ENCODE measurements at places on chromosomes 6 and 20. TPM values are rescaled to one million over a fixed set of nuclear protein-coding genes. Genes with fewer than 3 reads are reported as not detected.

The OR2H2 gene
- polyA plus RNA-seq: not detected

The LRFN2 gene
- not detected for polyA plus RNA-seq

The RFX6 gene
- polyA plus RNA-seq: not detected

The CST4 gene
- not detected for polyA plus RNA-seq

The SLC26A8 gene
- polyA plus RNA-seq: 0.02 TPM

The DNMT3B gene
- 0.68 TPM for polyA plus RNA-seq

The BMP2 gene
- polyA plus RNA-seq: 5.0 TPM

The TSPO2 gene
- polyA plus RNA-seq: not detected

The RIN2 gene
- 40.1 TPM for polyA plus RNA-seq

The PGC gene
- not detected for polyA plus RNA-seq

The PTCHD4 gene
- polyA plus RNA-seq: 0.93 TPM

The NT5DC1 gene
- 31.2 TPM for polyA plus RNA-seq

The COL19A1 gene
- not detected for polyA plus RNA-seq

The TDRD6 gene
- 0.25 TPM for polyA plus RNA-seq

The MED23 gene
- 22.4 TPM for polyA plus RNA-seq

The AKAP12 gene
- 0.56 TPM for polyA plus RNA-seq

- no peak overlapping the region for H3K27ac ChIP-seq
- H3K4me3 ChIP-seq: no peak overlapping the region
- no peaks in the 10 kb centered on the region for H3K27me3 ChIP-seq
- peaks cover 11% of the 10 kb centered on the region for H3K4me1 ChIP-seq
- DNase-seq: no peak
These were observed 4.7 kb upstream of the MANBAL start for GRCh38 chr20:37284691-37285161.

GRCh38 chr6:150929416-150929815 is 63.9 kb downstream of the MTHFD1L start:
- no peaks in the 10 kb centered on the region for H3K4me1 ChIP-seq
- H3K27ac ChIP-seq: no peak overlapping the region
- no peak for DNase-seq
- no peak overlapping the region for H3K4me3 ChIP-seq

DNA sequence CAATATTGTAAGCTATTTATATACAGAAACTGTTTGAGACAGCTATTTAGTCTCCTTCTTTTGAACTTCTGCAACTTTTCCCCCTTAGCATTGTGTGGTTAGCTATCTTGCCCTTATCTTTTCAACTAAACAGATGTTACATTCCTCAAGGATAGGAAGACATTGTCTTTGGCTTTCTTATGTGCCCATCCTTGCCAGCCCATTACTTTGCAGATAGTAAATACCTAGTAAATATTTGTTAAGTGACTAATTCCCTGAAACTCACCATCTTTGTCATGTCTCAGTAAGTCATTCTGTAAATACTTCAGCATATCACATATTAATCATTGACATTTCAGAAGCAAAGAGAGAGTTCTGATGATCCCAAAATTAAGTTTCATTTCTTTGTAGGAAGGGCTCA is 69.1 kb upstream of the FLRT3 start:
- H3K4me3 ChIP-seq: no peak overlapping the region
- H3K27me3 ChIP-seq: no peaks in the 10 kb centered on the region
- H3K4me1 ChIP-seq: peaks cover 24% of the 10 kb centered on the region
- peak overlapping the region; percentile 34 for H3K27ac ChIP-seq

DNA sequence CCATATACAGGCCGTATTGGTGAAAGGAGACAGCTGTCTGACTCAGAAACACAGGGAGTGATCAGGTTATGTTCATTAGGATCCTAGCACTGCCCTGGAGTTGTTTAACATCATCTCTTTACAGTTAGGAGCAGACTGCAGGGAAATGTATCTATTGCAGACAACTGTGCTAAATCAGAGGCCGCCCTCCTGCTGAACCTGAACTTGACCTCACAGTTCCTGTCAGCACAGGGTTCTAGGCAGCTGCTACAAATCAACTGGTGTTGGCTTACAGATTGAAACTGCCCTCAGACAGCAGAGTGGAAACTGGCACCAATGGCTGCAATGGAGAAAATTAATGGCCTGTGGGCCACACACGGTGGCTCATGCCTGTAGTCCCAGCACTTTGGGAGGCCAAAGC is 3.7 kb upstream of the RPP40 start:
- H3K36me3 ChIP-seq: no peaks in the 10 kb centered on the region
- no peak for DNase-seq
- H3K4me3 ChIP-seq: no peak overlapping the region

DNA sequence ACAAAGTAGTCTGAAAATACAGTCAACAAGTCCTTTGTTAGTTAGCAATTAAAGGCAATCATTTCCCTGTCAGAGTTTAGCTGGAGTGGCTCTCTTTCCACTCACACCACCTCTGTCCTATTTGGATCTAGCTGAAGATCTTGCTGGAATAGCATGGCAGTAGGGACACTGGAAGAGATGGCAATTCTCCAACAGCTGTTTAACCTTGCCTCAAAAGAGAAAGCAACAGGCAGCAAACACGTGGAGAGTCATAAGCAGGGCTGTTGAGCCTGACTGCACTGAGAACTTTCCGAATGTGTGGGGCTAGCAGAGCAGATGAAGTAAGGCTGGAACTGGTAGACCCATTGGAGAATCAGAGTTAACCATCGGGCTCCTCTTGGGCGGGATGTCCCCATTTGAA is 38.0 kb upstream of the PRSS35 start:
- no peaks in the 10 kb centered on the region for H3K36me3 ChIP-seq
- H3K27me3 ChIP-seq: no peaks in the 10 kb centered on the region
- no peaks in the 10 kb centered on the region for H3K4me1 ChIP-seq
- no peak overlapping the region for H3K27ac ChIP-seq
- no peak overlapping the region for H3K4me3 ChIP-seq

GRCh38 chr6:108741331-108741989 is 106.8 kb upstream of the ARMC2 start:
- no peak for DNase-seq
- no peaks in the 10 kb centered on the region for H3K27me3 ChIP-seq
- H3K27ac ChIP-seq: no peak overlapping the region

DNA sequence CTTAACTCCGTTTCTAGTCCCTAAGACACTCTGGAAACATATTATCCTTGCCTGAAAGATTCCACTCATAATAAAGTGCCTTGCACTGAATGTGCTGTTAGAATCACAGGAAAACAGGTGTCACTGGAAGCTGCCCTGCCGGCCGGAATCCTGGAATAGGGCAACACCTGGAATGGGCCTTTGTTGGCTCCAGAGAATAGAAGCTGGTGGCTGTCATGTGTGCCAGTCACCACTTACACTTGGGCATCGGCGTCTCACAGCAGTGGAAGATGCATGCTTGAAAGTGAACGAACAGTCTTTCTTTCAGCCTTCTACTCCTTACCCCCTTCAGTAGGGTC is 90.8 kb upstream of the AFDN start:
- H3K36me3 ChIP-seq: no peaks in the 10 kb centered on the region
- H3K4me3 ChIP-seq: no peak overlapping the region
- H3K27ac ChIP-seq: no peak overlapping the region
- no peaks in the 10 kb centered on the region for H3K27me3 ChIP-seq
- no peak for DNase-seq

DNA sequence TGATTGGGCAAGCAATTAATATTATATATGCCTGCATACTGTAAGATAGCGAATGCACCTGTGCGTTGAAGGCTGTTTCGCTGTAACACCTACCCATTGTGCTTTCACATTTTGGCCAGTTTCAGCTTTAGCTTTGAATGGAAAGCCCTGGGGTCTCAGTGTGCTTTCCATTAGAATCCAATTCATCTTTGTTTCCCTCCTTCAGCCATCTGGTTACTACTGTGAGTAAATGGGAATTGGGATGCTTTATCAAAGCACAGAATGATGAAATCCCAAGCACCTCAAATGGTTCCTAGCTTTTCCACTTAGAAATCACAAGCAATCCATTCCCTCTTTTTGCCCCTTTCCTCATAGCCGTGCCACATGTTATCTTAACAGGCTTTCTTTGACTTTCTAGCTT is 127.1 kb downstream of the HDGFL1 start:
- no peak overlapping the region for H3K27ac ChIP-seq
- no peaks in the 10 kb centered on the region for H3K36me3 ChIP-seq
- DNase-seq: no peak
- no peak overlapping the region for H3K4me3 ChIP-seq
- no peaks in the 10 kb centered on the region for H3K27me3 ChIP-seq

- H3K36me3 ChIP-seq: peaks cover 3% of the 10 kb centered on the region
- peaks cover 2% of the 10 kb centered on the region for H3K4me1 ChIP-seq
- no peak for DNase-seq
- no peak overlapping the region for H3K4me3 ChIP-seq
- no peak overlapping the region for H3K27ac ChIP-seq
These were observed 6.7 kb downstream of the APMAP start for GRCh38 chr20:24985802-24986201.

- no peak overlapping the region for H3K4me3 ChIP-seq
- H3K27ac ChIP-seq: no peak overlapping the region
- no peaks in the 10 kb centered on the region for H3K36me3 ChIP-seq
- H3K4me1 ChIP-seq: no peaks in the 10 kb centered on the region
- H3K27me3 ChIP-seq: no peaks in the 10 kb centered on the region
These were observed 40.4 kb downstream of the C6orf118 start for GRCh38 chr6:165268987-165269386.

GRCh38 chr6:90297867-90298381 is 1.3 kb upstream of the BACH2 start:
- no peak for DNase-seq
- no peak overlapping the region for H3K27ac ChIP-seq
- peaks cover 2% of the 10 kb centered on the region for H3K27me3 ChIP-seq

- H3K4me3 ChIP-seq: no peak overlapping the region
- no peaks in the 10 kb centered on the region for H3K36me3 ChIP-seq
- H3K27me3 ChIP-seq: no peaks in the 10 kb centered on the region
- H3K27ac ChIP-seq: no peak overlapping the region
These were observed 40.9 kb downstream of the NCOA7 start for GRCh38 chr6:125831659-125832058.

- no peaks in the 10 kb centered on the region for H3K36me3 ChIP-seq
- no peak overlapping the region for H3K4me3 ChIP-seq
- DNase-seq: no peak
- no peaks in the 10 kb centered on the region for H3K27me3 ChIP-seq
- H3K4me1 ChIP-seq: peaks cover 38% of the 10 kb centered on the region
- peak overlapping the region; percentile 89 for H3K27ac ChIP-seq
These were observed 10.2 kb downstream of the SMPDL3A start for GRCh38 chr6:122799140-122799745.

DNA sequence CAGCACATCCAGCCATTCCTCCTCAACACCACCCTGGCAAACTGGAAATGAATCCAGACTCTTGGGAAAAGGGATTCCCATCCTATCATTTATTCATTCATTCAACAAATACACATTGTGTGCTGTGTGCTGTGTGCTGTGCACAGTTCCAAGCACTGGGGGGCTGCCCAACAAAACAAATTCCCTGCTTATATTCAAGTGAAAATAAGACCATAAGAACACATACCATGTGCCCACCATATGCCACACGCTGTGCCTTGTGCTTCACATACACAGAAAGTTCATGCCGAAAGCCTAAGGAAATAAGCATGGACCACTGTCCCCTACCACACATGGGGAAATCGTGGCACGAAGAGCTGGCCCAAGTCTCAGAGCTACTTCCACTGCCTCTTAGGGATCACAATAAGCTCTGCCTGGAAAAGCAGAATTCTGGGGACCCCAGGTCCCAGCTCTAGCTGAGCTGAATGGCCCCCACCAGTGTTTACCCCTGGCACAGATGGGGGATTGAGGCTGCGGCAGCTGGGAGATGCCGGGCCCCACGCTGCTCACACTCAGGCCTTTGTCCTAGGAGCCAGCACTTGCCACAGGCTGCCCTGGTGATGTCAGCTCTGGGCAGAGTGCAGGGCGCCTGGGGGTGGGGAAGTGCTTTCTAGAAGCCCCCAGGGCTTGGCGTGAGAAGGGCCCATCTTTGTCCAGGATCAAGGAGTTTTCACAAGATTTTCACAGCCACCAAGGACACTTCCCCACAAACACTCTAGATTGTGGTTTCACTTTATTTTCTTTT is 99.6 kb downstream of the PREX1 start:
- H3K4me3 ChIP-seq: no peak overlapping the region
- DNase-seq: no peak
- peaks cover 7% of the 10 kb centered on the region for H3K27me3 ChIP-seq

GRCh38 chr6:116847227-116847626 is 18.3 kb upstream of the GPRC6A start:
- H3K36me3 ChIP-seq: no peaks in the 10 kb centered on the region
- no peaks in the 10 kb centered on the region for H3K27me3 ChIP-seq
- no peak overlapping the region for H3K4me3 ChIP-seq
- no peaks in the 10 kb centered on the region for H3K4me1 ChIP-seq

All from keratinocyte (primary cell).